Inflammatory macrophage (primary cell): ENCODE measurements at places on chromosomes 5 and 9.

GRCh38 chr5:84384604-84385575 lies at the start of gene EDIL3:
EDIL3 (minus strand) TSS chr5:84384880; CDS start chr5:84384374, 506 bp downstream.
- no peak for DNase-seq

GRCh38 chr5:72836810-72837209 lies 20.3 kb downstream of the TNPO1 start:
- DNase-seq = peak; percentile 38

DNA sequence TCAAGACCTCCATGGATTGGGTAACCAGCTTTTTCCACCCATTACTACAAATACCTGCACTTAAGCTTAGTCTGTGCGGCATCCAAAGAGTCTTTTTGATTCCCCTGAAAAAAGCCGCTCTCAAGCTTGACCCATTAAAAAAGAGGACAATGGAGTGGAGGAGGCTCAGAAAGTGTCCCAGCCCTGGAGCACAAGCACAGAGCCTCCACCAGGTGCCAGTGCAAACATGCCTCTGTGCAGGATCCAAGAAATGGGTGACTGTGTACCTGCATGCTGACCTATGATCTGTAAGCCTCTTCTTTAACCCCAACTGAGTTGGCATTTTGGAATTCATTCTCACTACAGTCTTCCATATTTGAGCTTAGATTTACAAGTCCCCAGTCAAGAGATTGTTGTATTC lies 168.3 kb upstream of the TLE4 start:
- no peak for DNase-seq

- no peak for DNase-seq
Measured at GRCh38 chr9:22112870-22113821, 104.0 kb upstream of the CDKN2B start.

GRCh38 chr9:130053504-130054324 lies at the start of gene GPR107:
GPR107 (plus strand) TSS chr9:130053906; CDS start chr9:130053933, 27 bp downstream.
- peak; percentile 85 for DNase-seq

- DNase-seq = peak; percentile 66
Measured at GRCh38 chr9:76610011-76610352, 151.0 kb downstream of the GCNT1 start.

DNA sequence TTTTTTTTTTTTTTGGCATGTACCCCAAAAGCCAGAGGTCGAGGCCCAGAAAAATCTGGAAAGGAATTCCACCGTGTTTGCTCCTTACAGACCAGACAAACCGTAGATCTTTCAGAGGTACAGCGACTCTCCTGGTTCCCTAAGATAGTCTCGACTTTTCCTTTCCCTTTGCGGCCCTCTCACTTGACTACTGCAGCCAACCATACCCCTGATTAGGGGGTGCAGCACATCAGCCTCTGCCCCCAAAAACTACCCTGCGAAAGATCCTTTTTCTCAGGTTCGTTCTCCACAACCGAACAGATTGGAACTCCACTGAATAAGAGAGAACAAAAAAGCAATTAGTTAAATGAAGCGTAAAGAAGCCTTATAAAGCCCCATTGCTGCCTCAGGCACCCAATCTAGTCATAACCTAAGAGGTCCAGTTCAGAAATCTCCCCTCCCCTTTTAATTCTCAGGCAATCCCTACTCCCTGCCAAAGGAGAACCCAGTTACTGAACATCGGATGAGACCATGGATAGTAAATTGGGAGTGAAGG lies 379 bp upstream of the TICAM2 start:
- DNase-seq = no peak

DNA sequence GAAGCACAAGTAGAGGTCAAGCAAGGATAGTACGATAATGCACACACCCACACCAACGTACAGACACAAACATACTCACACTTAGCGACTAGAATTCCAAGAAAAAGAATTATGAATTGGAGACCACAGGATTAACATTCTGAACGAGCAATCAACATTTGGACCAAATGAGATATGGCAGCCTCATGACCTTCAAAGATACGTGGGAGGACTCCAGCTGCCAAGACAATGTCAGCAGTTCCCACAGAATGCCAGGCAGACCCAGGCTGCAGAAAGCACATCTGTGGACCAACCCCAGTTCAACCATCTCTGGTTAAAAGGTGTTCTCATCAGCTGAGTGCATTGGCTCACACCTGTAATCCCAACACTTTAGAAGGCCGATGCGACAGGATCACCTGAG lies 187.6 kb upstream of the GRAMD2B start:
- DNase-seq = no peak

GRCh38 chr9:98775831-98776441 lies 20.4 kb downstream of the ANKS6 start:
- DNase-seq = peak; percentile 57

DNA sequence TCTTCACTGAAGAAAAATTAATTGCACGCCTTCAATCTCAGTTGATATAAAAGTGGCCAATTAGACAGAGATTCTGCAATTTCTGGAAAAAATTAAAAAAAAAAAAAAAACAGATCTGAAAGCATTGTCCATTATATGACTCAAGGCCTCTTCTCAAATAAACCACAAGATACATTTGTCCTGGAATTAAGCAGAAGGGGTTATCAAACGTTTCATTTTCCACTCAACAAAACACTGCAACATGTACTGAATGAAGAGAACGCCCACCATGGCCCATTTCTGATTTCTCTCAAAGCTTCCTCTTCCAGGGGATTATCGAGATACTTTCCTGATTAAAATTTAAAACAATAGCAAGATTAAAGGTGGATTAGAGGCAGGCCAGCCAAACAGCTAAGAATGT lies 5.8 kb upstream of the PAPPA start:
- no peak for DNase-seq

DNA sequence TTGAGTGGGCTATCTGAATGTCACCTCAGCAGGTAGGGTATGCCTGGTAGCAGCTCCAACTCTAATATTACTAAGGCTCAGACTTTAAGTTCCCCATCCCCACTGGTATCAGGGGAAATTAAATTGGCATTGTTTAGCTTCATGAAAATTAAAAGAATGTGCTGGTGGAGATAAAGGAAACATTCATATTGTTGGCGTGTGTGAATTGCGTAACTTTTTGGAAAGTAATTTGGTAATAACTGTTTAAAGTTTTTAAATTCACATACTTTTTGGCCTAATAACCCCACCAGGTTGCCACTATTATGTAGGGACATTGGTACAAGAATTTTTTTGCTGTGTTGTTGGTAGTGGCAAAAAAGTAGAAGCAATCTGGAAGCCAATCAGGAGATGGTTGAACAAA lies 29.4 kb downstream of the TNPO1 start:
- no peak for DNase-seq

- DNase-seq = peak; percentile 63
Measured at GRCh38 chr5:134436523-134437339, 25.1 kb upstream of the CDKN2AIPNL start.

GRCh38 chr5:149073213-149073612 lies 10.4 kb upstream of the SH3TC2 start:
- DNase-seq = peak; percentile 4
